Midbrain (tissue), 1 donor: ENCODE measurements at places on chromosomes 6 and 20.

GRCh38 chr20:47784599-47785310 lies 526 bp downstream of the SULF2 start:
- no peak for DNase-seq

DNA sequence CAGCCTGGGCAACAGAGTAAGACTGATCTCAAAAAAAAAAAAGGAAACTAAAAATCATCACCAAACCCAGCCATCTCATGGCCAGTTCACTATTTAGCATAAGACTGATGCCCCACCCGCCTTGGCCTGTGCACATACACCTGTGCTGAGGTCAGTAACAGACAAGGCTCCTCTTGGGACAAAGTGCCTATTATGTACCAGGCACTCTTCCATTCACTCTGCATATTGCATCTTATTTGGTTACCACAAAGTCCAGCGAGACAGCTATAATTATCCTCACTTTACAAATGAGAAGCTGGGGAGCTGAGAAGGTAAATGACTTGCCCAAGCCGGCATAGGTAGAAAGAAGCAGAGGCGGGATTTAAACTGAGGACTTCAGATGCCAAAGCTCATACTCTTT lies 3.8 kb downstream of the PTPRT start:
- DNase-seq: no peak

DNA sequence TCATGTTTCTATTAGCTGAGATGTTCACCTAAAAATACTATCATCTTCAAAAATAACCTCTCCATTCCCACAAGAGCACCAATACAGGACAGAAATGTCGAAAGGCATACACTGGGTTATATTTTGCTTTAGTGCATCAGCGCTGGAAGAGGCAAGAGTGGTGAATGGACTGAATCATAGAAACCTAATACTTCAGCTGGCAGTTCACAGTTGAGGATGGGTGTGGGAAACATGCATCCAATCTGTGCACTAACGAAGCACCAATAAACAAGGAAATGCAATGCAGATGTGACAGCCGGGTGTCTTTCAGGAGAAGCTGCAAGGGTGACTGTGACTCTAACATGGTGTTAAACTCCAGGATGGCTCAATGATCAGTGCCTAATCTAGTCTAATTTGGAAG lies 365.8 kb downstream of the ESR1 start:
- DNase-seq: no peak

- DNase-seq: no peak
Observed at GRCh38 chr6:31874836-31875572, 3.8 kb downstream of the SLC44A4 start.

- no peak for DNase-seq
Observed at GRCh38 chr6:123526128-123526527, 110.6 kb downstream of the TRDN start.

DNA sequence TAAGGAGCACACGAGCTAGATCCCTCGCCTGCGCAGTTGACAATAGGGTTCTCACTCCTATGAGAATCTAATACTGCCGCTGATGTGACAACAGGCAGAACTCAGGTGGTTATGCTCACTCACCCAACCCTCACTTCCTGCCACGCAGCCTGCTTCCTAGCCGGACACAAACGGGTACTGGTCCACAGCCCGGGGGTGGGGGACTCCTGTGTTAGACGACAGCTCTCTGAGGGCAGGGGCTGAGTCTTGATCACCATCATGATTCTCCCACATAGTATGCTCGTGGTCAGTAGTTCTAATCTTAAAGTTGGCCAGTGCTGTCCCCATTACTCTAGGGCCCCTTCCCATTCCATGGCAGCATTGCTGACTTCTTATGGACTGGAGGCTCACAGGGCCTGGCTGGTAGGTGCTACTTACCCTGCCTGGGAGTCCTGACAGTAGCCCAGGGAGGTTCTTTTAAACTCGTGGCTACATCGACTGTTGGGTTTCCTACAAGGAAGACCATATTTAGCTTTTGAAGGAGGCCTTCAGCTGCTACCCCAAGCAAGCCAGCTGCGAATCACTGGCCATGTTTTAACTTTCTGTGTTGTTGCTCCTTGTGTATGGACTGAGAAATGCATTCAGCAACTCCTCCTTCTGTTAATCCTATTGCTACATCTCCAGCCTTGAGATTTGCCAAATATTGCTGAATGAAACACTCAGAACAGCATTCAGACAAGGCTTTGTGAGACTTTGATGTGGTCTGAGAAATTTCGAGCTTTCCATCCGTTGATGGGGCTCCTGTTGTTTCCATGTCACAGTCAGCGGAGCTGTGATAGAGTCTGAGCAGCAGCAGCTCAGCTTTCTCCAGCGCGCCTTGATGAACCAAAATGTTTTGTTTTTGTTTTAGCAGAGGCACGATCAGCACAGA lies 300.3 kb downstream of the NRN1 start:
- DNase-seq: no peak

- no peak for DNase-seq
Observed at GRCh38 chr6:122472022-122472340, 374 bp upstream of the SERINC1 start.

DNA sequence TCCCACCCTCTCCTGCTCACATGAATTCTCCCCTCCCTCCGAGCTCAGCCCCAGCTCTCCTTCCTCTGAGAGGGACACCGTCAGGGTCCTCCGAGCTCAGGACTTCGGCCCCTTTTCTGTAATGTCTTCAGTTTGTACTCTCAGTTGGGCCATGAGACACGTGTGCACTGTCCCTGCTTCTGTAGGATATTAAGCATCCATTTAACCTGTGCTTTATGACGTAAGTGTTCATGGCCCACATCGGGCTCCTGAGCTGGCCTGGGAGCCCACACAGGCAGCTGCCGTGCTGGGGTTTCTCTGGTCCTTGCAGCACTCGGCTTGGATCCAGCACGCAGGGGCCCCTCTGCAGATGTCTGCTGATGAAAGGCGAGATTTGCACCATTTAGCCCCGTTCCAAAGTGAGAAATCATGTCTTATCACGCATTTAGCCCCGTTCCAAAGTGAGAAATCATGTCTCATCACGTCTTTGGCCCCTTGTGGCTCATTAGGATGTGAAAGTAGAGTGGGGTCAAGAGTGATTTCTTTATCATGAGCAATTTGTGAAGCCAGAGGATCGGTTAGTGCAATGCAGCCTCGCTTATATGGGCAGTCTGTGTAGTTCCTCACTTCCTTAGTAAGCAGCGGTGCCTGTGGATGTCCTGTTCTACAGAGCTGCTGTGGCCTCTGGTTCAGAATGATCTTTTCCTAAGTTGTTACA lies 25.3 kb downstream of the DUSP22 start:
- no peak for DNase-seq

GRCh38 chr6:1658212-1659005 lies 48.7 kb downstream of the FOXC1 start:
- DNase-seq: no peak

DNA sequence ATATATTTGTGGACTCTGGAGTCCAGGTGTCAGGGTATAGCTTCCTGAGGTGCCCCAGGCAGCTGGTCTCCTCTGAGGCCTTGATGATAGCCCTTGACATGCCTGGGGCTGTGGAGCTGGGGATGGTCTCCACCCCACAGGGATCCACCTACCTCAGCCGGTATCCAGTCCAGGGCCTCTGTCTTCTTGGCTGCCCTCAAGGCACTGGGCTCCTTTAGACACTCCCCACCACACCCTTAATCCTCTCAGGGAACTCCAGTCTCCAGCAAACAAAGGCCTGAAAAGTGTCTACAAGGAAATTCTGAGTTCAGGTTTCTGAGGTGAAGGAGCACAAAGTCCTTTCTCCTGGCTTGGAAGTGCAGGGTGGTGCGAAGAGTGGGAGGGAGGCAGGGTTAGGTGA lies 44.6 kb upstream of the DDR1 start:
- DNase-seq: no peak

DNA sequence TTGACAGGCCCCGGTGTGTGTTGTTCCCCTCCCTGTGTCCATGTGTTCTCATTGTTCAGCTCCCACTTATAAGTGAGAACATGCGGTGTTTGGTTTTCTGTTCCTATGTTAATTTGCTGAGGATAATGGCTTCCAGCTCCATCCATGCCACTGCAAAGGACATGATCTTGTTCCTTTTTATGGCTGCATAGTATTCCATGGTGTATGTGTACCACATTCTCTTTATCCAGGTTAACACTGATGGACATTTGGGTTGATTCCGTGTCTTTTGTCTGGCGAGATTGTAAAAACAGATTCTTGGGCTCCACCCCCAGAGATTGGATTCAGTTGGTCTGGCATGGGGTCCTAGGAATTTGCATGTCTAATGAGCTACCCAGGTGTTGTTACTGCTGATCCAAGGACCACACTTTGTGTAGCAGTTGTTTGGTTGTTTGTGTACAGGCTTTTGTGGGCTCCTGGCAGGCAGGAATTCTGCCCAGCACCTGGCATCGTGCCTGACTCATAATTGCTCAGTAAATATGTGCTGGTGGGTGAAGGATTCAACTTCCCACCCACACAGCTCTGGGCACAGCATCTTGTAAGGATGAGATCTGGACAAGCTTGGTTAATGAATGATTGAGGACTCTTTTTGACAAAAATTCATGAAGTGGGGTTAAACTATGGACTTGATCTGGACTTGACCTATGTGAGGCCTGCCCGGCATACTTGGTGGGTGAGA lies 5.2 kb downstream of the TOX2 start:
- no peak for DNase-seq

DNA sequence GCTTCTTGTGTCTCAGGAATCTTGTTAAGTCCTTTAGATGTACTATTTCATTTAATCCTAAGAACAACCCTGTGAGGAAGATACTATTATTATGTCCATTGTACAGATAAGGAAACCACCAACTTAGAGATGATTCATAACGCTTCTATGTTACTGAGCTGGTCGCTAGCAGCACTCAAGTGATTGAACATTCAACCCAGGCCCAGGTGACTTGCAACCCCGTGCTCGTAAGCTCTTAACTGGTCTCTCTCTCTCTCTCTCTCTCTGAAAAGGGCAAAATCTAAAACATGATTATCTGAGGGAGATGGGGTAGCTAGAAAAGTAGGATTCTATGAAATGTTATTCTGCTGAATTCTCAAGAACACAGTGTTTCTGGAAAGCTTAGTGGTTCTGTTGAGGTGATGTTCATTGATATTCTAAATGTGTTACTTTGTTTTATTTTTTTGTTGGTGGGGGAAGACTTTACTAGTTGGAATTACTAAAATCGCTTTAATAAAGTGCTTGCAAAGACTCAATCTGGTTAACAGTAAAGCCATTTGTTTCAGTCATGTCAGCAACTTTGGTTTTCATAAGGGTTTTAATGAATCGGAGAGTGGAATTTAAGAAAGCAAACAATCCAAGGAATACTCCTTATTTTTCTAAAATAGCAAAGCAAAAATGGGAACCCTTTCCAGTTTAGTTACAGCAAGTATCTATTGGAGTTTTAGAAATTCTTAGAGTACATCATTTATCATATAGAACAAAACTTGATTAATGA lies 265.0 kb upstream of the TAB2 start:
- DNase-seq: no peak

DNA sequence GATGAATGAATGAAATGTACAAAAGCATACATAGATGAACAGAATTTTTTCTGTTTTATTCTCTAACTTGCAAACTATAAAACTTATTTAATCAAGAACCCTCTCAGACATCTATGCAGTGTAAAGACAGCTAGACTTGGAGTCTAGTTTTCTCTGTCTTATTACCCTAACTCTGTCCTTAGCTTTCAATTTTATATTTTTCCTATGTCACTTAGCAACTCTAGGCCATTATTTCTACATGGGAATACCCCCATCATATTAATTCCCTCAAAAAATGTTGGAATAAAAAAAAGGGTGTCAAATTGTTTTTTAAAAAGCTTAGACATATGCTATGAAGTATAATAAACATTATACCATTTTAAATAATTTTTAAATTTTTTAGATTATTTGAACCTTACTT lies 1.2 kb downstream of the RHAG start:
- DNase-seq: no peak

DNA sequence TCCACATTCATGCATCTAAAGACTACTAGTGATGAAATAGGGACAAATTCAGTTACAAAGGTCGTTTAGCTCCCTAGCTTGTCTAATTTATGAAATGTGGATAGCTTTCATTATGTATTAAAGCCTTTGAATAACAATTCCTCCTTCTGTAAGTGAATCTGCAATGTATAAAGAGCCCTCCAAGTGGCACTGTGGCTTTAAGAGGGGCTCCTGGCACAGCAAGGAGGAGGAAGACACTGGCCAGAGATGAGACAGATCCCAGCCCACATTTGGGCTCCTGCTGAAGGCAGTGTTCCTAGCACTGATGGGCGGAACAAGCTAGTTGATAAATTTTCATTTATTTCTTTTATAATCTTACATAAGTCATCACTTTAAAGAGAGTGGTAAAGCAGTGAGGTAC lies 17.6 kb upstream of the FUCA2 start:
- DNase-seq: no peak

- no peak for DNase-seq
Observed at GRCh38 chr6:166173281-166173951, 5.8 kb upstream of the TBXT start.

GRCh38 chr6:167551628-167552257 lies 226.9 kb downstream of the TTLL2 start:
- no peak for DNase-seq

DNA sequence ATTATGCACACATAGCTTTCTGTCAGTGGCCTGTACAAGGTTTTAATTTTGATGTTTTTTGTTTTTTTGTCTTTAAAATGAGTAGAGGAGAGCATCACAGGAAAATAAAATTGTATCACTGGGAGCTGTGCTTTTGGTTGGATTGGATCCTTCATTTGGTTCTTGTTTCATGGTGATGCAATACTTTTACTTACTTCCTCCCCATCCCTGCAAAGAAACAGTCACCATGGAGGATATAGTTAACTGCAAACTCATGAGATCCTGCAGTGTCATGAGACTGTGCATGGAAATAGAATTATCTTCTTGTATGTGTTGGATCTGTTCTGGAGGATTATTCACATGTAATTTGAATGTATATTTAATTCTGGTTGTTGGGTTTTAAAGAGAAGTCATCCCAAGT lies 122.3 kb downstream of the JARID2 start:
- DNase-seq: no peak

DNA sequence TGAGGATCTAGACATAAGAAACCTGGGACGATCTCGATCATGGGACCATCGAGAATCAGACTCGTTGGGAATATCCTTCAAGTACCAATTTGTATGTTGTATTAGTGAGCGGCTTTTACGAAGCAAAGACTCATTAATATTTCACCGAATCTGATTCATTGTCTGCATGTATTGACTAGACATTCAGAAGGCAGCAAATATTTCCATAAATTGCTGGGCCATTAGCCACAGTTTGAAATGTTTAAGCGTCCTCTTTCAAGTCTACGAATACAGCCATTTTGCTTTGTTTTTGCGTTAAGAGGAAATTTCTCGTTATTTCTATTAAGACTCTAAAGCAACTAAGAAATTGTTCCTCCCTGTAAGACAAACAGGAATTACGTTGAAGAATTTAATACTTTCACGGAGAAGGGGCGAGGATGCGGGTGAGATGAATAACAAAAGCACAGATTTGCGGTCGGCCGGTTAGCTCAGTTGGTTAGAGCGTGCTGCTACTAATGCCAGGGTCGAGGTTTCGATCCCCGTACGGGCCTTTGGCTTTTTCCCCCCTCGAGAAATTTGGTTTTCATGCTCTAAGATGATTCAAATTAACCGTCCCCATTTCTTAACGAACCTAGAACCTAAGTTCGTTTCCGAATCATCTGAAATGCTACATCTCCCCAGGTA lies 18.5 kb downstream of the POM121L2 start:
- no peak for DNase-seq
